ENCODE measurements at places on chromosomes 5 and 9.

GRCh38 chr9:99359336-99359735 is 137.3 kb downstream of the SEC61B start:
- no peak for DNase-seq

DNA sequence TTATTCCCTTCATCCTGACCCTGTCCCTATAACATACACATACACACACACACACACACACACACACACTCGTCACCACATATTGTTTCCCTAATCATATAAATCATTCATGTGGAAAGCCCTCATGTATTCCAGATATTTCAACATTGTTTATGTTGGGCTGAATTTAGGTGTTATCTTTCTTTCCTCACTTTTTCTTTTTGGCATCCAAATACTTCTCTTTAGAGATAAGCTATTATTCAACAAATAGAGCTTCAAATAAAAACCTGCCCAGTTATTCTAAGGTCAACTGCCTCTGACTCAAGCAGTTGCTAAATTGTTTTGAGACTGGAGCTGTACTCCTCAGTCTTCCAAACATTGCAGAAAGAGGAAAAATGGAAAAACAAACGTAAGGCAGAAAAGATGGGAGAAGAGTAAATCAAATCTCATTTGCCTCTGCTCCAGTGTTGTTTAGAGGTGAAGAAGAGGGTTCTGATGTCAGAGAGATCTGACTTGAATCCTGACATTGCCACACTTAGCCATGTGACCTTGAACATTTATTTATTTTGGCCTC is 215.7 kb downstream of the GAS1 start:
- DNase-seq = no peak

DNA sequence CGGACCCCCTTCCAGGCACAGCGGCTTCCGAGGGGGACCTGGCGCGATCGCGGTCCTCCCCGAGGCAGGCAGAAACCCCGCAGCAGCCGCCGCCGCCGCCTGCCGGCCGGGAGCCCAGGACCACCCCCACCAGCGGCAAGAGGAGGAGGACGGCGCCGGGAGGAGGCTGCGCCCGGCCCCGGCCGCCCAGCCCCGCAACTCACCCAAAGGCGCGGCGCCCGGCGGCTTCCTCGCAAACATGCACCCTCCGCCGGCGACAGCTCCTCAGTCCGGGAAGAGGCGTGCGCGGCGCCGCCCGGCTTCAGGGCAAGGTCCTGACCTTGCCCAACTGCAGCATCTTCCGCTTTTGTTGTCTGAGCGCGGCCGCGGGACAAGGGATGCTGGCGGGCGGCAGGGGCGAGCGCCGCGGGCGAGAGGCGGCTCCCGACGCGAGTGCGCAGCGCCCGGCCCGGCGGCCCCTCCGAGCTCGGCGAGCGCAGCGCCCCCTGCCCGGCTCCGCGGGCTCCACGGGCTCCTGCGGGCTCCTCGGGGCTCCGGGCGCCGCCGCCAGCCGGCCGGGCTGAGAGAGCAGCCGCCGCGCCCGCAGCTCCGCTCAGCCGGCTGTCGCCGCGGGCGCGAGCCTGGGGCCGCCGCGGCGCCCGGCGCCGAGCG is 507 bp downstream of the CTNND2 start:
- DNase-seq = no peak

DNA sequence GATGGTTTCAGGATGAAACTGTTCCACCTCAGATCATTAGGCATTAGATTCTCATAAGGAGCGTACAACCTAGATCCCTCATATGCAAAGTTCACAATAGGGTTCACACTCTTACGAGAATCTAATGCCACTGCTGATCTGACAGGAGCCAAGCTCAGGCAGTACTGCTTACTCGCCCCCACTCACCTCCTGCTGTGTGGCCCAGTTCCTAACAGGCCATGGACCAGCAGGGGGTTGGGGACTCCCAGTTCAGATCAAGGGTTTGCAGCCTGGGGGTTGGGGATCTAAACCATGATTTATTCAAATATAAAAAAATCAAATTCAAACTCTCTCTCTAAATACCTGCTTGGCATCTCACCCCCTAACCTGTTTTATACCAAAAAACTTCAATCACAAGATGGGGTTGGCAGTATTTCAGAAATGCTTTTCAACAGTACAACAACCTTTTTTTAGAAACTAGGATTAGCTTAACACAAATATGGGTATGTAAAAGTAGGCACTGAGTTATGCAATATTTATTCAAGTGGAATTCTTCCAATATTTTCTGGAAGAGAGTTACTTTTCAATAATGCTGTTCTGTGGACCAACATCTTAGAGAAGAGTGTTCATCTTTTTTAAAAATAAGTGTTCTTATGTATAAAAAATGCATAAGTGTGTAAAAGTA is 30.1 kb upstream of the SLC12A2 start:
- no peak for DNase-seq

- no peak for DNase-seq
Observed at GRCh38 chr5:76983468-76983867, 30.6 kb downstream of the CRHBP start.

DNA sequence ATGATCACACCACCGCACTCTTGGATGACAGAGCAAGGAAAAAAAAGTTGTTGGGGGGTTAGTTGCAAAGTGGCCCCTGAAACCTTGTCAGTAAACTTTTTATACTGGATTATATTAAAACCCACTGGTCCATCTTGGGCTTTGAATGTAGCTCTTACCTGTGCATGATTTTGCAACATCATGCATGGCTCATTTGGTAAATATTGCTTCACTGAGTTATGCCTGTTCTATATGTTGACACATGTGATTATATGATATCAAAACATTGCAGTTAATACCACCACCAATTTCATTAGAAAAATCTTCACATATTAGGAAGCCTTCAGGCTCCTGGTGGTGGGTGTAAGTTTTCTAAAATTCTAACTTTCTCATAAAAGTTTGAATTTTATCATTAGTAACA is 41.9 kb downstream of the DYNC2I2 start:
- DNase-seq = no peak
